CD4-positive, alpha-beta T cell treated with Interleukin-6 for 4 hours (primary cell): ENCODE measurements at places on chromosomes 2 and 18.

- DNase-seq = no peak
Observed at GRCh38 chr2:55084641-55085040, 34.4 kb upstream of the RTN4 start.

- no peak for DNase-seq
Observed at GRCh38 chr2:168713325-168713724, 89.1 kb upstream of the NOSTRIN start.

- DNase-seq = no peak
Observed at GRCh38 chr2:5977477-5977876, 285.3 kb downstream of the SOX11 start.

- DNase-seq = no peak
Observed at GRCh38 chr2:40325116-40325515, 126.8 kb downstream of the SLC8A1 start.

- no peak for DNase-seq
Observed at GRCh38 chr2:239443666-239444567, 43.1 kb upstream of the HDAC4 start.

GRCh38 chr2:160345071-160345764 is 145.1 kb upstream of the ITGB6 start:
- no peak for DNase-seq

DNA sequence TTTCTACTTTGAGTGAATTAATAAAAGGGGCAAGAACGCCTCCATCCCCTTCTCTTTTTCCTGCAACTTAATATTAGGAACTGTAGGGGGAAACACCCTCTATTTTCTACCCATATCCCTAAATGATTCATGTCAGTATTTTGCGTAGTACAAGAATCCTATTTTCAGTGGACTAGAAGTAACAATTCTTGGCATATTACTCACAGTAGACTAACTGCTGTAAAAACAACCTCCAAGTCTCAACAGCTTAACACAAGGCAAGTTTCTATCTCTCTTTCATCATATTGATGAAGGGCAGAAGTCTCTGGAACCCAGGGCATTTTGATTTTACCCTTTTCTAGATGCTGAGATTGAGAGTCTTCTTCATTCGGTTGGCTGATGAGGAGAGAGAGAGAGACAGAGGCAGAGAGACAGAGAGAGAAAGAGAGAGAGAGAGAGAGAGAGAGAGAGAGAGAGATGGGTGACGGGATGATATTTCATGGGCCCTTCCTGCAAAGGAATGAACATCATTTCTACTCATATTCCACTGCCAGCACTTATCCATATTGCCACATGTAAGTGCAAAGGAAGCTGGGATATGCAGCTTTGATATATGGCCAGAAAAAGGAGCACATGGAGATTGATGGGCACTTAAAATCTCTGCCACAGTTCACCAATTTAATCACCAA is 481.6 kb downstream of the LPIN1 start:
- no peak for DNase-seq

DNA sequence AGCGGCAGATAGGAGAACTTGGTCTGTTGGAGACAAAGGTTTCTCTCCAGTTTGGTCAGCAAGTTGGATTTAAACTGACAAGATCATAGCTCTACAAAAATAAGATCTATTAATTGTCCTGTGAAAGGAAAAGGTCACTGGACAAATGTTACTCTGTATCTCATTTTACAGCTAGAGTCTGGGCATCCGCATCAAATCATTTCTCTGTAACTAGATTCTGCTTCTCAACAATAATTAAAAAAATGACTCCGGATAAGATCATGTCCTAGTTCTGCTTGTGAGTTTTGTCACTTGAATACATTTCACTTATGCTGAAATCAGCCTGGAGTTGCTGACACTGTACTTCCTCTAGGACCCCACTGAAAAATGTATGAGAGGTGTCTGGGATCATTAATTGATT is 310.8 kb downstream of the ALK start:
- DNase-seq = no peak

DNA sequence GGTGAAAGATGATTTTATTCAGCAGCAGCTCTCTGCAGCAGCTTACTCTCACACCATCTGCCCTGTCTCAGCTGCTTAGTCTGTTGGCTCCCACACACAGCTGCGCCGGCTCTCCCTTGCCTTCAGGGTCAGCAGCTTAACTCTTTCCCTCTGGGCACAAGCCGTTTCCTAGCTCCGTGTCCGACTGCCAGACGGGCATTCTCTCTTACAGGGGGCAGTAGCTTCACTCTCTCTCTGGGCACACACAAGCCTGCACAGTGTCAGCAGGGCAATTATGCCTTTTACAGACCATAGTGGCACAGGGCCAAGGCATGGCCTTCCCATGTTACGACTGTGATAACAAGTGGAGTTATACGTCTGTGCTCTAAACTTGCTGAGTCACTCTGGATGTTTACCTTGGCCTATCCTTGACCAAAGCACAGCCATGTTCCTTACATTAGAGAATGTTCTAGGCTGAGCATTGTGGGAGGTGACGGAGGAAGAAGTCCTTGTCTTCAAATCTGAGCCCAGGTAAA is 31.7 kb downstream of the PCARE start:
- DNase-seq = no peak

- no peak for DNase-seq
Observed at GRCh38 chr2:20966061-20966595, 77.7 kb downstream of the APOB start.

GRCh38 chr2:207432453-207432852 is 97.3 kb upstream of the CREB1 start:
- no peak for DNase-seq

- no peak for DNase-seq
Observed at GRCh38 chr2:123791684-123792083, 233.4 kb upstream of the CNTNAP5 start.

DNA sequence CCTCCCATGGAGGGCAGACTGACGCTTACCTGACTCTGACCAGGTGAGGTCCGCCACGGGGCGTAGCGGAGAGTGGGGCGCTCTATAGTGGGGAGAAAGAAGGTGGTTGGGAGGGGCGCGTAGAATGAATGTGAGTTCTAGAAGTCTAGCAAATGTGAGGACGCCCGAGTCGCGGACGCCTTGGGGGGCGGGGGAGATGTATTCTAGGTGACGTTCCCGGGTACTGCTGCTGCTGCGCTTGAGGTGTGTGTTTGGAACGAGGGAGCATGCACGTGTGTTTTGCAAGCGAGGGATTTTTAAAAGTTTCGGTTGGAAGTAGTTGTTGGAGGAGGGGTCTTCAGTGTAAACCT is 758 bp downstream of the RIF1 start:
- peak; percentile 62 for DNase-seq

- DNase-seq = no peak
Observed at GRCh38 chr2:8663997-8664396, 17.9 kb upstream of the ID2 start.

GRCh38 chr18:25510096-25510495 is 158.1 kb upstream of the ZNF521 start:
- DNase-seq = no peak

- DNase-seq = no peak
Observed at GRCh38 chr18:78580835-78581339, 398.7 kb upstream of the SALL3 start.

DNA sequence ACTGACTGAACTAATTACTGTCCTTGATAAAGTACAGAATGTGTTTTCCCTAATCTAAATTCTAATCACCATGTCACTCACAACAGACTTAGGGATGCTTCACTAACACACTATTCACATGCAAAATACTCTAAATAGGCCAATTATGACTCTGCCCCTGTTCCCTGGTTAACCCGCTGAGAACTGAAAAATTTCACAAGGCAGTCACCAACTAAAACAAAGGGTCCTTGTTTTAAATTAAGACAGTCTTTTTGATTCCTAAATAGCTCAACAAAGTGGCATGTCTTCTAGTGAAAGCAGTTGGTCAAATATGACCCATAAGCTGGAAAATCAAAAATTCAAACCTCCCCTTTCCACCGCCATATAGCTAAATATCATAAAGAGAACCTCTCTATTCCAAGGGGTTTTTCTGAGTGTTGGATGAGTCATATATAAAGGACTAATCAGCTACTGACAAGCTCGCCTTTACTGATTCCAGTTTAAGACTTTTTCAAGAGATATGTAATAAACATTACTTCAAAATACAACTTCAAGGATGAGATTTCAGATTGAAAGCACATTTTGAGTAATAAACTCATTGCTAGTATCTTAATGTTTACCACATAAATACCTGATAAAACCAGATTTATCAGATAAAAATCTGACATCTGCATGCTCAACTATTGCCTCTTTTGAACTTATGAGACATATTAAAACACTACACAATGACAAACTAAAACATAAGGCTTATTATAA is 235.8 kb downstream of the TCF4 start:
- DNase-seq = no peak

DNA sequence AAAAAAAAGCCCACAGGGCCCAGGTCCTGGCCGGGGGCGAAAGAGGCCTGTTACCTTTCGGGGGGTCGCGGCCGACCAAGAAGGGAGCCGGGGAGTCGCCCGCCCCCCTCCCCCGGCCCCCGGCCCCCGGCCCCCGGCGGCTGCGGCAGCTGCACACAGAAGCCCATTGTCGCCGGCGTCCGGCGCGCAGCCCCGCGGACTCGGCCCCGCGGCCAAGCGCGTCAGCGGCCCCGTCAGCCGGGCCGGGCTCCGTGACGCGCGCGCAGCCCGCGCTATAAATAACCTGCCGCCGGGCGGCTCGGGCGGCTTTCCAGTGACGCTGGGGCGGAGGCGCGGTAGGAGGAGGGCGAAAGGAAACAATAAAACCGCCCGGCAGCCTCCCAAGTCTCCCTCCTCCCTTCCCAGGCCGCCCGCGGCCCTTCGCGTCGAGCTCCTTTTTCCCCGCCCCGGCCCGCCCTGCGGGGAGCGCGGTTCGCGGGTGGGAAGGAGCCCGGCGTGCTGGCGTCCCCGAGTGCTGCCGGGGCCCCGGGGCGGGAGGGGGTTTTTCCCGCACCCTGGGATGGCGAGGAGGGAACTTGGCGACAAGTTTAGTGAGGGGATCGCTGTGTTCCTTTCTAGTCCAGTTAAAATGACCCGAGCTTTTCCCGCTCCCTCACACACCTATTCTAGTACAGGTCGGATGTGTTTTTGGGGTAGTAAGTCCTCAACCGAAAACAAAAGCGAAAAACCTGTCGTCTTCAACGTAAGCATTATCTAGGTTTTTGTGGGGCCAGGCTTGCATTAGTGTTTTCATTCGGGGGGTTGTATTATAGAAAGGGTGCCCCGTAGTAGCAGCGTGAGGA is 10.0 kb upstream of the NR4A2 start:
- peak; percentile 85 for DNase-seq

DNA sequence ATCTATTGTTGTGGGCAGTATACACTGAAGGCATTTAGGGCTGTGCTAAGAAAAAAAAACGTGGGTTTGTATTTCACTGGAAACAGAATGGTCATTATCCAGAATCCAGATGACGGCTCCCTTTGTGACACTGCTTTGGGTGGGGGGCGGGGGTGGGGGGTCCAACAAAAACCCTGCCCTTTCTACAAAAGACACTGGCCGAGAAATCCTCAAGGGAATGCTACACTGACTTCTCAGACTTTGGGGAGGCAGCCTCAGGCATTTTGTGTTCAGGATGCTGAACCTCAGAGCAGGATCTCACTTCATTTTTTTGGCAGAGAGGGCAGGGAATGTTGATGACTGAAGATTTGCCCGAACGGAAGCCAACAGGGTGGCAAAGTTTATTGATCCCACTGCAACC is 417.1 kb downstream of the HRH4 start:
- DNase-seq = no peak

- no peak for DNase-seq
Observed at GRCh38 chr2:74854401-74854800, 20.5 kb downstream of the HK2 start.

DNA sequence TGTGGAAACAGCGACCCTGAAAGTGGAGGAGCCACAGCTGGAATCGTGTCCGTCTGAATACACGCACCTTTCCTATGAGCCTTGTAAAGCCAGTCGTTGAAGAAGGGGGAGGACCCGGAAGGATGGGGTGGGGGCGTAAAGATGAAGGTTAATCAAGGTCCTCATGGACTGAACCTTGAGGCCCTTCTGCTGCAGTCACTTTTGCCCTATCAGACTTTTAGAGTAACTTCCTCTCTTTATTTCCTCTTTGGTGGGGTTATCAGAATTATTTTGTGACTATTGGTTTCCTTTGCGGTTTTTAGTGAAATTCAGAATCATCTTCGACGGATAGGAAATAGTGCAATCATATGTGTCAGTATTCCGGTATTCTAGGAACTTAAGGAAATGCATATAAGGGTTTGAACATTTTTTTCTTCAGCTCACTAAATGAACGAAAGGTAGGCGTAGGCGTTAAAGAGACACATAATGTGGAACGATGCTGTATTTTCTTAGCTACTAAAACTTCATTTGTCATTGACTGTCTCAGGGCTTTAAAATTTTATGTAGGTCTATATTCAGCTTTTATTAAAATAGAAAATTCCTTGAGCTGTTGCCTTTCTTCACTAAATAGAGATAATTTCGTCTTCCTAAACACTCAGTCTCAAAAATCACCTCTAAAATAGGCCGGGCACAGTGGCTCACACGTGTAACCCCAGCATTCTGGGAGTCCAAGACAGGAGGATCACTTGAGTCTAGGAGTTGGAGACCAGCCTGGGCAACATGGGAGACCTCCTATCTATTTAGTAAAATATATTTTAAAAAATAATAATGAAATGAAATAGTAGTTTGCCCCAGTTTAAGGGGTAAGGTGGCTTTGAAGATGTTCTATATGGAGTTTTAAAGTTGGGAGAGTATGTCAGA is 1.4 kb upstream of the YES1 start:
- no peak for DNase-seq

DNA sequence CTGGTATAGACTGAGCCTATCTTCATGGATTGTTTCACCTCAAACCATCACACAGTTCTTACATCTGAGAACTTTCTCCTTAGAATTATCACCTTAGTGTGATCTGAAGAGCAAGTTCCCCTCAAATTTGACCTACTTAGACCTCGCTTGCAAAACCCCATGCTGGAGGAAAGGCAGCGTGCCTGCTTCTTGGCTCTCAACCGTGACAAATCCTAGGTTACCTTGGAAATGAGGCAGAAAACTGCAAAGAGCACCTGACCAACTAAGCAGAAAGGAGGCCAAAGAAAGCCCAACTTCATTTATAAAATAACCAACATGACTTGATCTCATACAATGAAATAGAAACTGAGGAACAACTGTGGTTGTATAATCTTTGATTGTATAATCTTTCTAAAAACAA is 146.4 kb downstream of the RAB3GAP1 start:
- DNase-seq = no peak

GRCh38 chr2:134910763-134911399 is 7.7 kb upstream of the CCNT2 start:
- DNase-seq = no peak

GRCh38 chr2:26890341-26891000 is 42.5 kb downstream of the DPYSL5 start:
- DNase-seq = no peak
